Left ventricle myocardium superior (tissue), 1 donor: ENCODE measurements at places on chromosomes 13 and 19.

DNA sequence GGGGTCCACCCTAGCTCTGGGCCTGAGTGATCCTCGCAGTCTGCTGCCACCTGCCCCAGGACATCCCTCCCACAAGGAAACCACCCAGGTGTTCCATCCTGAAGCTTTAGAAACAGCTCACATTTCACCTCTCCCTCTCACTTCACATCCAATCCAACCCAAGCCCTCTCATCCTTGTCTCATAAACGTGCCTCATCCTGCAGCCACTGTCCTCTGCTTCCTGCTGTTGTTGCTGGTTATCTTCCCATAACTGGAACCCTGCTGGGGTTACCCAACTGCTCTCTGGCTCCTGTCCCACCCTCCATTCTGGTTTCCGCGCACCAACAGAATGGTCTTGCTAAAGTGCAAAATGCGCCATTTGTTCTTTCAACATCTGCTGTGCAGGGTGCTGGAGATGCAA is 59.7 kb upstream of the MTIF3 start:
- DNase-seq, result no peak

- peak; percentile 61 for DNase-seq
These were observed 6.7 kb upstream of the MADCAM1 start for GRCh38 chr19:489418-490196.

DNA sequence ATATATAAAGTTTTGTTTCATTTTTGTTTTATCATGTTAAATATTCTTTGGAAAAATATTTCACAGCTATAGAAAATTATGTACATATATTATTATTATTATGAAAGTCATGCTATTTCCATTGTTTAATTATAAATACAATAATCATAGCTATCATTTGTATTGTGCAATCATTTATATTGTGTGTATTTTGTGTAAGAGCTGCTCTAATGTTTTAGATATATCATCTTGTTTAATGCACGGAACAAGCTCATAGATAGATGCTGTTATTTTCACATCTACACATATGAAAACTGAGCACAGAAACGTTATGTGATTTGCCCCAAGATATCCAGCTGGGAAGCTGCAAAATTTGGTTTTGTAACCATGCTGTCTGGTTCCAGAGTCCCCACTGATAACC is 111.6 kb downstream of the GPC5 start:
- DNase-seq, result no peak

GRCh38 chr19:6524311-6524710 is 6.5 kb upstream of the TNFSF9 start:
- no peak for DNase-seq

DNA sequence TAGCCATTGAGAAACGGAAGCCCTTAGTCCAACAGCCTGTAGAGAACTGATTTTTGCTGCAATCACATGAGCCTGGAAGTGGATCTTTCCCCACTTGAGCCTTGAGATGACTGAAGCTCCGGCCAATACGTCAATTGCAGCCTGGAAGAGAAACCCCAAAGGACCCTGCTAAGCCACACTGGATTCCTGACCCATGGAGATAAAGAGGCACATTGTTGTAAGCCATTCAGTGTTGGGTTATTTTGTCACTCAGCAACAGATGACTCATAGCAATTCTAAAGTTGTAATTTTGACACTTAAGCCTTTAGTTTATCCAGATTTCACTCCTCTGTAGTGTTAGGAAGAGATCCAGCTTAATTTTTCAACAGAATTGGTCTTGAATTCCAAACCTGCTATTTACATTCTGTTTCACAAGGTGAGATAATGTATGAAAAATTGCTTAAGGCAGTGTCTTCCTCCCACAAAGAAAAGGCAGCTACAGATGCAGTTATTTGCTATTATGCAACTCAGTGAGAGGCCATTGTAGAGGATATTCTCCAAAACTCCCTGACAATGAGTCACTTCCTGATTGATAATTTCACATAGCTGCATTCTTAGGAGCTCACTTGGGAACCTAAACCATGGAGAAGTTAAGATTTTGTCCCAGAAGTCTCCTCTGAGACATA is 59.4 kb upstream of the TSHZ3 start:
- peak; percentile 31 for DNase-seq

GRCh38 chr13:33690354-33690753 is 127.6 kb upstream of the RFC3 start:
- no peak for DNase-seq

GRCh38 chr13:22061371-22061805 is 390.5 kb downstream of the FGF9 start:
- no peak for DNase-seq

DNA sequence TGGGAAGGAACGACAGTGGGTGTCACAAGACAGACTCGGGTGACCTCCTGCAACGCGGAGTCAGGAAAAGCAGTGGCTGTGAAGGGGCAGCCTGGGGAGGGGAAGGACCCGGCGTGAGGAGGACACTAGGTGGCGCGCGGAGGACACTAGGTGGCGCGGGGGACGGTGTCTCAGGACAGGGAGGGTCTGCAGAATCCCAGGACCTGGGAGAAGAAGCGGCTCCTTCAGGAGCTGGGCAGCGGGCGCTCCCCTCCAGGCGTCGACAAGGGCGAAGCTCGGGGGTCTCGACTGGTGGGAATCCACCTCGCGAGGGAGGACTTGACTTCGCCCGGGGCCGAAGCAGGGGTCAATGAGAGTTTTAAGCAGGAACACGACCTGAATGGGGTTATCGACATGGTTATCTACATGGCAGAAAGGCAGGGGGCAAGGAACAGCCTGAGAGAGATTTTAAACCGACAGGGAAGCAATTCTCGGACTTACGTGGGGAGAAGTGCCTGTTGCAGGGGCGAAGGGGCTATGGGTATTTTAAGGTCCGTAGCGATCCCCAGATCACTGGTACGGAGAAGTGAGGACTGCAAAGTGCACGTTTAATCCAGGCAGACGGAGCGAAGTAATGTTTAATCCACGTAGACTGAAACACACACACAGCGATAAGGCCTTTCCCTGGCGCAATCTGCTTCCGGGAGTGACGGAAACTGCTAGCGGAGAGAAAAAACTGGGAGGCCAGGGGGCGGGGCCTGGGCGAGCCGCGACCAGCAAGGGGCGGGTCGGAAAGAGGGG is at the start of gene ZNF616:
TSS of gene ZNF616 (minus strand) at position 687 of the 780 bp plus-strand sequence. CDS start 9,426 bp downstream, outside the sequence.
- DNase-seq, result peak; percentile 98

- DNase-seq, result no peak
These were observed 7.7 kb downstream of the TYK2 start for GRCh38 chr19:10372690-10373089.

DNA sequence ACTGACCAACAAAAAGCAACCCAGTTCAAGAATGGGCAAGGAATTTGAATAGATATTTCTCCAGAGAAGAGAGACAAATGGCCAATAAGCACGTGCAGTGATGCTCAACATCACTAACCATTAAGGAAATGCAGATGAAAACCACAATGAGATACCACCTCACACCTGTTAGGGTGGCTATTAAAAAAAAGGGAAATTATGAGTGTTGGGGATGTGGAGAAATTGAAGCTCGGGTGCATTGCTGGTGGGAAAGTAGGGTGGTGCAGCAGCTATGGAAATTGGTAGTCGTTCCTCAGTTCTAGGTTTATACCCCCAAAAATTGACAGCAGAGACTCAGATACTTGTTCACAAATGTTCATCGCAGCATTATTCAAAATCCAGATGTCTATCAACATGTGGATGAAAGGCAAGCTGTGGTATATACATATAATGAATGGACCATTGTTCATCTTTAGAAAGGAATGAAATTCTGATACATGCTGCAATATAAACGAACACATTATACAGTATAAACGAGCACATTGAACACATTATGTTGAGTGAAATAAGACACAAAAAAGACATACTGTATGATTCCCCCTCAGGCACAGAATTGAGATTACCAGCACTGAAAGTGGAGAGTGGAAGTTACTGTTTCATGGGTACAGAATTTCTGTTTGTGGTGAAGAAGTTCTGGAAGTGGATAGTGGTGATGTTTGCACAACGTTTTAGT is 927 bp downstream of the CHAMP1 start:
- no peak for DNase-seq

- no peak for DNase-seq
These were observed 57.1 kb upstream of the HTR2A start for GRCh38 chr13:46953941-46954340.

DNA sequence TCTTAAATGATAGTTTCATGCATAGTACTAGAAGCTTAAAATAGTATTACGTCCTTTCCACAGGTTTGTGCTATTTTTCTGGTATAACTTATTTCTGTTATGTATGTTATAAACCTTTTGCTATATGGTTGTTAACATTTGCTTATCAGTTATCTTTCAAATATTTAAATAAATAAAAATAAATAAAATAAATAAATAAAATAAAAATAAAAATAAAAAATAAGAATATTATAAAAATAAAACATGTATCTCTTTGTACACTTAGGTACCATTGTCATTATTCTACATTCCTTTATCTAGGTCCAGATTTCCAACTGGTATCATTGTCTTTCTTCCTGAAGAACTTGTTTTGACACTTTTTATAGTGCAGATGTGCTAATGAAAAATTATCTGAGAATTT is 1310.4 kb upstream of the SLC10A2 start:
- no peak for DNase-seq

GRCh38 chr13:32538143-32538620 is 413 bp downstream of the N4BP2L2 start:
- DNase-seq, result peak; percentile 51

DNA sequence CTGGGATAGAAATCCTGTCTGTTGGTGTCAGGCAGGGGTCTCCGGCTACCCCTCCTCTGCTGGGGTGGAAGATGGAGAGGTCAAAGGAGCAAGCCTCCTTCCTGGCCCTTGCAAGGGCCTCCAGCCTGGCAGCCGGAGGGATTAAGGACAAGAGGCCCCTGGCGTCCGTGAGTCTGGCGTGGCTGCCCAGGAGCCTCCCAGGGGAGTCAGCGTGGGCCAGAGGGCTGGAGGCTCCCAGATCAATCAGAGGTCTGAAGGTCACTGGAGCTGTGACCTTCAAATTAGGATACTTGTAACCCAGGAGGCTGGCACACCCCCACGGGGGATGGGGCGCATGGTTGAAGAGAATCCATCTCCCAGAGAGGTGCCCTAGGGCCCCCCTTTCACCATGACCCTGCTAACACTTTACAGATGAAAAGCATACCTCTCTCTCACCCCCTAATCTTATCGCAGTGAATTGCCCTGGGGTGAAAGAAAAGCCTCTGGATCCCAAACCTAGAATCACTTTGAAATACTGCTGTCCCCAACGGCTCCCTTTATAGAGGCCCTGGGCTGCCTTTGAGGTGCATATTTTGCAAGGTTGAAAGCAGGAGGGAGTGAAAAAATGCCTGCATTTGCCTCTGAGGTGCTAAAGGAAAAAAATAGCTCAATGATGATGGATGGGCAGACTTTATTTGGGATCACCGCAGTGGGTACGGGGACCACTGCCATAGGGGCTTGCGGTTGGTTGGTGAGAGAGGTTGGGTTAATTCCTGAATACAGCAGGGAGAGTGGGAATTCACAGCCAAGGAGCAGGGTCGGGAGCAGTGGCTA is 44.9 kb upstream of the PEG3 start:
- no peak for DNase-seq

GRCh38 chr13:82654861-82655855 is 1227.1 kb downstream of the SLITRK1 start:
- DNase-seq, result peak; percentile 83

DNA sequence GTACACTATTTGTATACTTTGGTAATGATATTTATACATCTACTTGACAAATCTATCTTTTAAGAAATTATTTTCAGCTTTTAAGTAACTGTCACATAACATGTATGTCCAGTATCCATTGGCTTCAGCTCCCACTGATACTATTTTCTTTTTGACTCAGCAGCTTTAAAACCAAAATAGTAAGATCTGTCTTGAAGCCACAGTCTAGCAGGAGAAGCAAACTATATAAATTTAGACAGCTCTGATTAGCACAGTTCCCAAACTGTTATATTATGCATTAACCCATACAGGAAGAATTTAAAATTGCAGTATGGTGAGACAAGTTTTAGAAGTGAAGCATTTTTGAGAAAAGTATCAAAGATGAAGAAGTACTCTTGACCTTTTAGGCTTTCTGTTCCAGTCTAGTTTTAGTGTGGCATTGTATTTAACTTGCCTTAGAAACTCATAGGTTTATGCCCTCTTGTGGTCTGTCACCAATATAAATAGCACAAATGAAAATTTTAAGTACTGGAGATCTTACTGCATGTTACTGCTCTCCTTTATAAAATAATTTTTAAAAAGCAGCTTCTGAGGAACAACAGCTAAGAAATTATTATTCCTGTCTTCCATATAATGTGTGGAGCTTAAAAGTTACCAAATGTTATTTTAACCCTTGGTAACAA is 24.7 kb downstream of the URI1 start:
- DNase-seq, result no peak

DNA sequence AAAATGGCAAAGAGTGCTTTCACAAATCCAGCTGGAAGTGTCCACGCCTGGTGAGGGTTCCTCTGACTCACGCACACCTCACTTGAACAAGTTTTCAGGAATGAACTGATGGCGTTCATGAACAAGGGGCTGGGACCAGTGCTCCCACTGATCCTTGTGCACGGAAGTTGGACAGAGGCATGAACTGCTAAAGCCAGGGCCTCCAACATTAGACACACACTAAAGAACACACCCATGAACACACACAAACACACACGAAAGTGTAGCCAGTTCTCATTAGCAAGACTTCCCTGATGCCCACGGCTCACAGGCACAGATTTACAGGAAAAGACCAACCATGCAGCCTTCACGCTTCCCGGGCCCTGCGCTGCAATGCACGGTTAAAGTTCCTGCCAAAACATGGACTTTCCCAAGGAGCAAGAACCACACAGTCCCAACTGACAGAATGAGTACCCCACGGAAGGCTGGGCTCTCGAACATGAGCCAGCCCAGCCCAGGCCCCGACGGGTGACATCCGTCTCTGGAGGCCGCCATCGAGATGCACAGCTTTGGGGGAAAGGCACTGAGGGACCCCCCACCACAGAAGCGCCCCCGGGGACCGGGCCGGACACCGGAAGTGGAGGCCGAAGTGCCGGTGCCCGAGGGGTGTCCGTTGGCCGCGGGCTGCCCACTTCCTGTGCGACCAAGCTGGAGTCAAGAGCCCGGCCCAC is 808 bp downstream of the DNMT1 start:
- no peak for DNase-seq

- peak; percentile 83 for DNase-seq
These were observed 823 bp downstream of the TLE5 start for GRCh38 chr19:3061182-3062161.

DNA sequence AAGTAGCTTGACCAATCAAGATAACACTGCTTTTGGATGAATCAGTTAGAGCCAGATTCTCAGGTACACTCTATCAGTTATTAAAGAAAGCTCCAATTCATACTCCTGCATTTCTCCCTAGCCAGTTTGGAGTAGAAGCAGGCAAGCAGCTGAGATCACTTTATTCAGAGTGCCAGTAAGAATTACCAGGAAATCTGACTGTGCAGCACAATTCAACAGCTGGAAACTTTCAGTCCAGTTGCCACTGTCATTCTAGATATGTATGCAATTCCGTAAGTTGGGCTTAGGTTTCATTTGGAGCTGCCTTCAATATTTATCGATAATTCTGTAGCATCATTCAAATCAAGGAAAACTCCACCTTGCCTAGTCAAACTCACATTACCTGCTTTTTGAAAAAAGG is 2625.6 kb upstream of the PCDH20 start:
- DNase-seq, result no peak
